ENCODE measurements at places on chromosomes 2 and 18.

DNA sequence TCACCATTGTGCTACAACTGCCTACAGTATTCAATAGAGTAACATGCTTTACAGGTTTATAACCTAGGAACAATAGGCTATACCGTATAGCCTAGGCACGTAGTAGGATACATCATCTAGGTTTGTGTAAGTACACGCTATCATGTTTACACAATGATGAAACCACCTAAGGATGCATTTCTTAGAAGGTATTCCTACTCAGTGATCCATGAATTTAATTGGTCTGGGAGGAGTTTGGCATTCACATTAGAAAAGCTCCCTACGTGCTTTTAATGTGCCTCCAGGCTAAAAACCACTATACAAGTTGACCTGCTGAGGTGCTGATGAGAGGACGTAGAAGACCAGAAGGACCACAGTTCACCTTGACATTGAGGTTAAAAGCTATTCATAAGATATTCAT, 154.5 kb upstream of the LRRTM1 start:
- no peak for DNase-seq

- DNase-seq, result no peak
These were observed 7.7 kb upstream of the SLC35F6 start for GRCh38 chr2:26756337-26756736.

- peak; percentile 18 for DNase-seq
These were observed 37.5 kb downstream of the ANXA4 start for GRCh38 chr2:69779258-69780001.

DNA sequence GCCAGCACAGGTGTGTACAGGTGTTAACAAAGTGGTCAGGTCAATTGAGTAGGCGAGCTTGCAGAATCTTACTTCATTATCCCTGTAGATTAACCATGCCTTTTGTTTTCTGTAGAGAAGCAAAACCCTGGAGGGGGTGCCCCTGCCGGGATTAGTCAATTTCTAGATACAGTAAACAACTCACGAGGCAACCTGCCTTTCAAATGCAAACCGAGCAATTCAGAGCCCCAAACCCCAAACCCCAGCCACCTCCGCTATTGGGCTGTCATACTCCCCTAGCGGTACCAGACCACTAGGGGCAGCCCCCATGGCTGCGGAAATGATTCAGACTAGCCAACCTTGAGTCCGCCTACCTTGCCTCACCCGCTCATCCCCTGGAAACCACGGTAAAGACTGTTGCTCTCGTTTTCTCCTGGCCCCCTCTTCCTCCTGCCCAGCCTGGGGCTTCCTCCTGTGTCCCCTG, 61.4 kb upstream of the KIF5C start:
- DNase-seq, result no peak

DNA sequence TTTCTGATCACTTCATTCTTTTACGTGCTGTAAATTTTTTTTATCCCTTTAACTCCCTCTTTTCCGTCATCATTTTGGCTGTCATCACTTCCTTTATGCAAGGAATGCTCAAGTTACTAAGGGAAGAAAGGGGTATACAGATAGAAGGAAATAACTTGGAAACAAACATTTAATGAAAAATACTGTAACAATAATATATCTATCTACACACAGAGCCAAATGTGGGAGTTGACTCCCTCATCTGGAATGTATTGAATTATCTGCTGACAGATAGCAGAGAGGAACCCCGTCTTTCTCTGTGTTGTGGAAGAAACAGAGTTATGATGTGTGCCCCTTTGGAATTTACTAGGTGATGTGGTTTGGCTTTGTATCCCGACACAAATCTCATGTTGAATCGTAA, 182.5 kb upstream of the NXPH2 start:
- no peak for DNase-seq

DNA sequence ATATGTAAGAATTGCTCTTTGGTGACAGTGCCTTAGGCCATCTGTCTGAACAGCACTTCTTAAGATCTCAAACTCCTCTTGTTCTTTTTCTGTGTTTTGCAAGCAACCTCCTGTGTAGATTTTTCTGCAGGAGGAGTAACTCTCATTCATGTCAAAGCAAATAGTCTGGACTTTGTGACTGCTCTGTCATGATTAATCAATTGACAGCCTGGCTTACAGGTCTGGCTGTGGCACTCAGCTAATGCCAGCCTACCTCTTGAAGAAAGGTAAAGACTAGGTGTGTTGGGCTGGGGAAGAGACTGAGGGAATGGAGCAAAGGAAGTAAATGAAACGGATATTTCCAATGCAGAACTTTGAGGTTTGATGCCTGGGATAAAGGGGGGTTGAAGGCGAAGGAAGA, 156.6 kb downstream of the CERS6 start:
- DNase-seq, result no peak

DNA sequence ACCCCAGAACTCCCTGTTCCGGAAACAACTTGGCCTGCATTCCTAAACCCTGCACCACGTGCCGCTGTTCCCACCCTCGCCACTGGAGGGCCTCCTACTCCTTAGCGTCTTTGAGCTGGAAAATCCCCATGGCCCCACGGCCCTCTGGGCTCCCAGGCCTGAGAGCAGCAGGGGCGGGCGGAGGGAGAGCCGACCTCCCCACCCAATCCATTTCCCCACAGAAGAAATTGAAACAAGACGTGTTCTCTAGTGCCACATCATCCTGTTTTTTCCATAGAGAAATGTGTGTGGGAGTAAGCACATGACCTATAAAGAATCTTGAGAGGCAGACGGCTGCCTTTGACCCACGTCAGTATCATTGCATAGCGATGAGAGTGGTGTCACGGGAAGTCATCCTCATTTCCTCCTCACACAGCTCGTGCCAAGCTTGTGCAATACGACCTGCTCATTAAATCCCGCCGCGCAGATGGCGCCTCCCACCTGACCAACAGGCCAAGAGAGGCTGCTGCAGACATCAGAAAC, 79.2 kb downstream of the LAMA1 start:
- peak; percentile 89 for DNase-seq

DNA sequence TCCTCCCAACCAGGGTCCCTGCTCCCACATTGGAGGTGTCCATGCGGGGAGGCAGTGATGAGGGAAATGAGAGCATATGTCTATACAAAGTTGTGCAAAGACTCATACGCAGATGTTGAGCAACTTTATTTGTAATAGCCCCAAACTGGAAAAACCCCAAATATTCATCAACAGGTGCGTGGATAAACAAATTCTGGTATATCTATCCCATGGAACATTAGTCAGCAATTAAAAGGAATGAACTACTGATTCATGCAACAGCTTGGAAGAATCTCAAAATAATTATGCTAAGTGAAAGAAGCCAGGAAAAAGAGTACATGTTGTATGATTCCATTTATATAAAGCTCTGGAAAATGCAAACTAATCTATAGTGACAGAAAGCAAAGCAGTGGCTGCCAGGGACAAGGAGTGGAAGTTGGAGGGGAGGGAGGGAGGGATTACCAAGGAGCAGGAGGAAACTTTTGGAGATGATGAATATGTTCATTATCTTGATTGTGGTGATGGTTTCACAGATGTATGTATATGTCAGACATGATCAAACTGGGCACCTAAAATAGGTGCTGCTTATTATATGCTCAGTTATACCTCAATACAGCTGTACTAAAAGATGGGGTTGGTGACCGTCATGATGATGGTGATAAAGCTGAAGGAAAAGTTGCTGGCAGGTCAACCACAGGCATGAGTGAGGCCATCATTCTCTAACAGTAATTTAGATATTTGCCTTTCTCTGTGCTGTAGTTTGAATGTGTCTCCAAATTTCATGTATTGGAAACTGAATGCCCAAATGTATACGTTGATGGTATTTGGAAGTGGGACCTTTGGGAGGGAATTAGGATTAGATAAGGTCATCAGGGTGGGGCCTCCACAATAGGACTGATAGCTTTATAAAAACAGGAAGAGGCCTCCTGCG, 270.9 kb downstream of the CYP26B1 start:
- no peak for DNase-seq

DNA sequence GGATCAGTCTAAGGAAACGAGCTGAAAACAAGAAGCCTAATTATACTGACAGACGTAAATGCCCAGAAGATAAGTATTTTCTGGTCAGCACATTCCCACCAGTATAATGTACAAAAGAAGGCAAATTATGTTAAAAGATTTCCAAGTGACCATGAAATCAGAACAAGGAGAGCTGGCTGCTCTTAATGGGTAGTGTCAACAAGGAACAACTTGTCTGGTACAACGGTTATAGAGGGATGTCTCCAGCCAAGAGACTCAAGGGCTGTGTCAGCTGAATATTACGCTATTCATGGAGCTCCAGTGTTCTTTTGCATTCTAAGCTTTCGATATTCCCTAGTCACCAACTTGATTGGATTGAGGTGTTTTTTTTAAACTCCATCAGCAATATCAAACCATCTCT, 8.6 kb upstream of the L3MBTL4 start:
- no peak for DNase-seq

DNA sequence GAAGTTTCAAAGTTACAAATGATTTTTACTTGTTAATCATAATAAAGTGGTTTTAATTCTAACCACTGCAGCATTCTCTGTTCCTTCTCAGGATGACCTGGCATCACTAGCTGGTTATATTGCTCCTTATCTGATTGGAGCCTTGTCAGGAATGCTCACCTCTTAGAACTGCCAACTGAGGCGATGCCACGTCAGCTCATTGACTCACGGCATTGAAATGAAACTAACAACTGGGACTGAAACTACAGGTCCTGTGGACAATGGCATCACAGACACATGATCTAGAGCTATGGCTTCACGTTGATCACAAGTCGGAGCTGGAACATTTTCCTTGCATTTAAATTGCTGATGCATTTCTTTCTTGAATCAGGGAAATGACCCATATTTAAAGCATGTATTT, 54.9 kb upstream of the MAP2 start:
- DNase-seq, result peak; percentile 67

DNA sequence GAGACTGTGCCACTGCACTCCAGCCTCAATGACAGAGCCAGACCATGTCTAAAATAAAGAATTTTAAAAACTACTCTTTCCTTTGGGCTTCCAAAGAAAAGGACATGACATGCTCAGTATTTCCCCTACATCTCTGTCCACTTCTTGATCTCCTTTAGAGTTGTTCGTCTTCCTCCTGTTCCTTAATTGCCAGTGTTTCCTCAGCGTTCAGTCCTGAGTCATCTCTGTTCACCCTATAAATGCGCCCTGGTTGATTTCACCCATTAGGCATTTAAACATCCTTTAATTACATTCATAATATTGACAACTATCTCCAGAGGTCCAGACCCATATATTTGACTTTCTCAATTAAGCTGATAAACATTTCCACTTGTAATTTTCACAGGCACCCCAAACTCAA, 64.0 kb downstream of the AAK1 start:
- DNase-seq, result no peak

- no peak for DNase-seq
These were observed 145.2 kb downstream of the CCBE1 start for GRCh38 chr18:59551902-59552635.

GRCh38 chr18:66646609-66647008, 42.7 kb upstream of the CDH19 start:
- DNase-seq, result no peak

- DNase-seq, result no peak
These were observed 279.5 kb downstream of the RND3 start for GRCh38 chr2:150207979-150208378.
